ENCODE measurements at places on chromosomes 12 and 14.

DNA sequence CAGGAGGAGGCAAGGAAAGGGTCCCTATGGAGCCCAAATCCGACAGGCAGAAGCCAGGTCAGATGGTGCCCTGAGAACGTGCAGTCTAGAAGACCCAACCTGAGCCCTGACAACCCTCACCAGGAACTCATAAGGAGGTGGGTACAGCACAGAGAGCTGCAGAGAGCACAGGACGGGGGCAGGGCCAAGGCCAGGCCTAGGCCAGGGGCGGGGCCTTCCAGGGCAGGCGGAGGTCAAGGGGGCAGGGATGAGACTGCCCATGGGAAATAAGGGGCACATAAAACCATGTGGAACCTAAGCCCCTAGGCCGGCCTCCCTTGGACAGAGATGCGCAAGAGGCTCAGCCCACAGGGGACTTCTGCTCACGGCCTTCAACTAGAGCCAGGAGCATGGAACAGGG, 45.1 kb downstream of the SSH1 start:
- DNase-seq, result no peak

DNA sequence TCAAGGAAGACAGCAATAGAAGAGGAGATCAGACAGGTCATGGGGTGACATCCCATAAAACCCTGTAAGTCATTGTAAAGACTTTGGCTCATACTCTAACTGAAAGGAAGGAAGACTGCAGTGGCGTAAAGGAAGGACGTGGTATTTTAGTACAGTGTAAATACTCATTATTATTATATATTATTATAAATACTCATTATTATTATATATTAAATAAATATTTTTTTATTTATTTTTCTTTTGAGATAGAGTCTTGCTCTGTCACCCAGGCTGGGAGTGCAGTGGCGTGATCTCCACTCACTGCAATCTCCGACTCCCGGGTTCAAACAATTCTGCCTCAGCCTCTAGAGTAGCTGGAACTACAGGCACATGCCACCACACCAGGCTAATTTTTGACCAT, 15.1 kb upstream of the LRP10 start:
- DNase-seq, result no peak

DNA sequence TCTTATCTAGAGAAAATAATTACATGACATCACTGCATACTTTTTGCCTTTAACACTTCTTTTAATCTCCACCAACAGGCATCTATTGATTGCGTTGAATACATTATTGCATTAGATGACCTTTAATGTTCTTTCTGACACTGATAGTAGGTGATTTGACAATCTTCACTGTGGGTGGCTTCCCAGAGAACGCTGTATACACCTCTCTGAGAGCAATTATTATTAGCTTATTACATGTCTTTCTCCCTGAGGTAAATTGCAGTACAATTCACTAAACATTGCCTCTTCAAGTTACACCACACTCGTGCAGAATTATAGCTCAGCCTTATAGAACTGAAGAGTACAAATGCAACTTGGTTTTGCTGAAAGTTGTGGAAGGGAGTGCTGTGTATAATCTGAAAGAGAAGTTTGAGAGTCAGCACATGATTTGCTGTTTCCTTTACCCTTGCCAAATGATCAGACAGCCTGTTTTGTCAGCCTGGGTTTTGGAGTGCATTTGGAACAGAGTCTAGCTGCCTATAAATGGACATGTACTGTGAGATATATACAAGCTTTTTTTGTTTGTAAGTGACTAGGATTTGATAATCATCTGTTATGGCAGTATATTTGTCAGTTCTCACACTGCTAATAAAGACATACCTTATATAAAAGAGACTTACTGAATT, 369.2 kb downstream of the CCER1 start:
- no peak for DNase-seq

DNA sequence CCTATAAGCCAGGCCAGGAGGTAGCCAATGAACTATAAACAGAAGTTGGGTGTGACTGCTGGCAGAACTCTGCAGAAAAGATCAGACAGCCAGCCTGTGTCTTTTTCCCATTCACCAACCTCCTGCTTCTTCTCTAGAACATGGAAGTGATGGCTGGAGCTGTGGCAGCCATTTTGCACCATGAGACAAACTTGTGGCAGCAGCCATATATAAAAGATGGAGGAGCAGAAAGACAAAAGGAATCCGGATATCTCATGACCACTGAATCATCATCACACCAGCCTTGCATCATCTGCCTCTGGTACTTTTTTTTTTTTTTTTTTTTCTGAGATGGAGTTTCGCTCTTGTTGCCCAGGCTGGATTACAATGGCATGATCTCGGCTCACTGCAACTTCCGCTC, 8.7 kb downstream of the BEGAIN start:
- DNase-seq, result no peak

DNA sequence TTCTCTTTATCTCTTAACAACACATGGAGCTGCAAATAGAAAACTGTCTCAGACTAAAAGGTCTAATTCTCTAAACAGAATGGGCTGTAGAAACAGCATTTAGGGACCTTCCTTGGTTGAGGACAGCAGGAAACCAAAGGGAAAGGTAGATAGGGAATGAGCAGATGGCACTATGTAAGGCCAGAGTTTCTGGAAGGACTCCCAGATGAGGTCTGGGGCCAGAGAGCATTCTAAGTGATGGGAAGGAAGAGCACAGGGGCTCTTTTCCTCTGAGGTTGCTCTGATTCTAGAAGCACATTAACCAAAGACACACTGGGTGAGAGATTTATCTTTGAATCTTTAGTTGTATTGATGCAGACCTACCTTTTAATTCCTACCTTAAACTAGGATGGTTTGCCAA, 79.4 kb downstream of the TPH2 start:
- no peak for DNase-seq

GRCh38 chr12:82517808-82518207, 159.5 kb downstream of the METTL25 start:
- DNase-seq, result no peak

GRCh38 chr12:172732-173161, 41.2 kb downstream of the SLC6A12 start:
- no peak for DNase-seq

DNA sequence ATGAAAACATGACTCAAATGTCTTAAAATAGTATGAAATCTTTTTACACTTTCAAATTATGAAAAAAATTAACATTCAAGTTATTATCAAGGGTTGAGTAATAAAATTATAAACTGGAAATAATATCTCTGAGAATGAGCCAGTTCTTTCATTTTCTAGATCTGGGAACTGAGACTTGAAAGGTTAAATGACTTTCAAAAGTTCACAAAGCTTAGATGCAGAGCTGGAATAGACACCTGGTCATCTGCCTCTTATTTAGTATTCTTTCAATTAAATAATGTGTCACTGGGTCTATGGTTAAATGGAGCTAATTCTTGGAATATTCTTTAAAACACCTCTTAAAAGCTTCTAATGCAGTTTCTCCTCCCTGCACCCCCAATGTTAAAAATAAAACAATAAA, 86.6 kb downstream of the CDK17 start:
- no peak for DNase-seq

GRCh38 chr14:101711041-101711856, 50.3 kb upstream of the PPP2R5C start:
- DNase-seq, result peak; percentile 53

GRCh38 chr12:18718462-18718861, 19.4 kb downstream of the PLCZ1 start:
- DNase-seq, result no peak

DNA sequence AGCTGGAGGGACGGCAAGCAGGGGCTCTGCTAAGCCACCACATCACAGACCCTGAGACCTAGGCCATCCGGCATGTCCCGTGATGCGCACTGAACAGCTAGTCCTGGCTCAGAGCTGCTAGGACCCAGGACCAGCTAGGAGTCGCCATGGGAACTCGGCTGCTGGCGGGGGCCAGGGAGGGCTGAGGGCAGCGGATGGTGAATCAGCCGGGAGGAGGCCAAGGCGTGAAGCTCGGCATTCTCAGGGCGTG, 5.1 kb downstream of the AHNAK2 start:
- no peak for DNase-seq

GRCh38 chr14:70885343-70886022, 21.8 kb upstream of the PCNX1 start:
- no peak for DNase-seq

DNA sequence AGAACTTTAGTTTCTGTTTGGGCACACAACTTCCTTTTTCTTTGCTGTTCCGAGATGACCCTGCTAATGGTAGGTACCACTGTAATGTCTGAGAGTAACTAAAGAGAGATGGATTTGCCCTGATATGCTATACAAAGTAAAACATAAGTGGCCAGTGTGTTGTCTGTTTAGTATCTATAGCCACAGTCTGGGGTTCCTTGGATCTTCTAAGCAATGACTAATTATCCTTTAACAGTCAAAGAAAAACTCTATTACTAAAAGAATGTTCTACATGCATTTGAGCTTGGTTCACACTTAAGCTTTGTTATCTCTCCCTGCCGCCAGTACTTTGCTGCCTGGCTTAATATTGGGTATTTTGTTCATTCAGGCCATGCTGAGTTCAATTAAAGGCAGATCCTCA, 1051.9 kb upstream of the FLRT2 start:
- DNase-seq, result no peak

- peak; percentile 9 for DNase-seq
Observed at GRCh38 chr14:103716091-103716801, 636 bp downstream of the ZFYVE21 start.

All from CD4-positive, alpha-beta T cell treated with Interleukin-10 for 1 hour (primary cell).